Neural progenitor cell (in vitro differentiated cells): ENCODE measurements at places on chromosomes 4 and X. TPM values are rescaled to one million over a fixed set of nuclear protein-coding genes. Genes with fewer than 3 reads are reported as not detected.

DNA sequence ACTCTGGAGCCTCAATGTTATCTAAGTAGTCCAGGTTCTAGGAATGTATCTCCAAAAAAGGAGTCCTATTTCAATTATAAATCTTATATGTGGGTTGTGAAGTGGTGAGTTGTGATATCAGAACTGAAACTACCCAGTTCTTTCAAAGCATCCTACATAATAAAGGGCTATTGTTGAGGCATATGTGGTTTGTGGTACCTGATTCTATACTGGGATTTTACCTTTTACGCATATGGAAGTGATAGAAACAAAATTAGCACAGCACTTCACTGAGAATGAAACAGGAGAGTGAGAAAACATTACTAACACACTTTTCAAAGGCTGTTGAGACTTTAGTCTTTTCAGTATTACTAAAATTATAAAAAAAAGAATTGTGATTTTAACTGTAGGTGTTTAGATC is 417.7 kb upstream of the GALNT7 start:
- no peak for DNase-seq

- no peak for DNase-seq
Observed at GRCh38 chr4:86026720-86027119, 333.1 kb downstream of the MAPK10 start.

ATP1B4 gene
- not detected in 2 replicates for total RNA-seq

DNA sequence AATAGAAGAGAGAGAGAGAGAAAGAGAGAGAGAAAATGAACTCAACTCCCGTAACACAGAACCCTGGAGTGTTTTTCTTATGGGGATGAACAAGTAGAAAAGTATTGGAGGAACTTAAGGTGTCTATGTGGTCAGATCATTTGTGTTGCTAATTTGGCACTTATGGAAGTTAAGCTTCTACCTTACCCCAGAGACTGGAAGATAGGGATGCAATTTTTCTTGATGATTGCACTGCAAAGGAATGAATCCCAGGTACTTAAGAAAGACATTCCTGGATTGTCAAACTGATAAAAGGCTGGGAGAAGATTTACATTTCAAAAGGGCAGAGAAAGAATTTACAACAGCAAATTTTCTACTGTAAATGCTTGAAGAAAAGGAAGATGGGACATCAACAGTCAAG is 57.2 kb downstream of the MAP9 start:
- DNase-seq: no peak

DNA sequence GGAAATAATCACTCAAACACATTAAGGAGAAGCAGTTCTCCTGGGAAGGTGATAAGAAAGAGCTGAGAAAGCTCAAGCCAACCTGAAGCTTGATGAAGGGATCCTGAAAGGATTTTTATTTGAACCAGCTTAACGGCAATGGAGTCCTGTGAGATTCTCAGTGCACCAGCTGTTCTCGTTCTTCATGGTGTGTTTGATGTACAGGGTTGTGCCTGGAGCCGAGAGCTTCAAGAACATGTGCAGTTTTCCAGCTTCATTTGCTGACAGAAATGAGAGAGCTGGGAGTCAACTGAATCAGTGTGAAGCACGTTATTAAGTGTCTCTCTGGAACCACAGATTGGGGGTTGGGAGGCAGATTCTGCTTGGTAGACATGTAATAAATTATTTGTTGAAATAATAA is 115.7 kb downstream of the ANKRD50 start:
- no peak for DNase-seq

TRAPPC2 gene
- total RNA-seq: 24.9 and 31.6 TPM in 2 replicates

DNA sequence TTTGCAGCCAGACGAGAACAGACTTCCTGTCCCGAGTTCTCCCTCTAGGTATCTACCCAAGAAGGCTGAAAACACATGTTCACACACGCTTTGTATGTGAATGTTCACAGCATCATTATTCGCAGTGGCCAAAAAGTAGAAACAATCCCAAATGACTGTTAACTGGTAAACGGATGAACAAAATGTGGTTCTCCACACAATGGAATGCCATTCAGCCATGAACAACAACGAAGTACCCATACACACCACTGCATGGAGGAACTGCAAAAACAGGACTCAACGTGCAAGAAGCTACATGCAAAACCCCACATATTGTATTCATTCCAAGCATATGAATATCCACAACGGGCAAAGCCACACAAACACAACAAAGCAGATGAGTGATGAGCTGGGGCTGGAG is 45.0 kb downstream of the PDHA1 start:
- DNase-seq: no peak

DNA sequence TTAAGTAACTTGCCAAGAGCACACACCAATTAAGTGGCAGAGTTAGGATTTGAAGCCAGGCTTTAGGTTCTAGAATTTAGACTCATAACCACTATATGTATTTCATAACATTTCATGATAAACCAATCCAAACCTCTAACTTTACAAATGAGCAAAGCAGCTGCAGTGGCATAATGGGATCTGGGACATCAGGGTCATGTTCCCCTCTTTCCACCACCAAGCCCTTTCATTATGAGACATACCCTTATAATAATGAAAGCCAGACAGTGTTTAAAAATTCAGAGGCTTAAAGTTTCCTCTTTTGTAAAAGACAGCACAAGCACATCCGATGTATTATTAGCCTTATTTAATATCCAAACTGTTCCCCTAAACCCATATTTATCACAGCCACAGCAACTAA is 28.3 kb upstream of the AMELX start:
- DNase-seq: no peak

MAGEE2 gene
- not detected in 2 replicates for total RNA-seq

- no peak for DNase-seq
Observed at GRCh38 chr4:14783011-14783877, 219.0 kb upstream of the CPEB2 start.

DNA sequence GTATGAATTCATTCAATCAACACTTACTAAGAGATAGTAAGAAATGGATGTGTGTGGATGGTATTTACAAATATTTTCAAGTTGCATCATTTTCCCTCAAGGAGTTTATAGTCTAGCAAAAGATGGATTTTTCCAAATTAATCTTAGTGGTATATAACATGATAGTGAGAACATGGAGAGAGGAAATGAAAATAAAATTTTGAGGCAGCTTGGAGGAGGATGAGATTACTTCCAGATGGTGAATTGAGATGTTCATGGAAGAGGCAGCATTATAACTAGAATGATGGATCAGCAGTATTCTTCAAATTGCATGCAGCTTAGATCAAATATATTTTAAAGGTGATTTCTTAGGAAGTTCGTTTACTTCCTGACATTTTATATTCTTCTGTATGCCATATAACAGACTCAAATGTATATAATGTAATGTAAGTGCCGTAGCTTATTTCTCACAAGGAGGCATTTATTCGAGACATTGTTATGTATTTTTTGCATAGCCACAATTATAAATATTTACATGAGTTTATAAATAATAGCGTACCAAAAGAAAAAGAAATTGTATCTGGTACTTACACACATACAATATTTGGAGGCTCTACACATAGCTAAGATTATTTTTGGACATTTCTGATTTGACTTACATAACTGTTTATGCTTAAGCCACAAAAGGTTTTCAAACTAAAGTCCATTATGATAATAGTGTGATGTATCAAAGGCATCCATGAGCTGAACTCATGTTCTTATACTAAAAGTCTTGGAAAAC is 439.4 kb downstream of the SPRY1 start:
- DNase-seq: no peak

GRCh38 chr4:6992728-6993677 is 50.2 kb upstream of the TADA2B start:
- DNase-seq: no peak

DNA sequence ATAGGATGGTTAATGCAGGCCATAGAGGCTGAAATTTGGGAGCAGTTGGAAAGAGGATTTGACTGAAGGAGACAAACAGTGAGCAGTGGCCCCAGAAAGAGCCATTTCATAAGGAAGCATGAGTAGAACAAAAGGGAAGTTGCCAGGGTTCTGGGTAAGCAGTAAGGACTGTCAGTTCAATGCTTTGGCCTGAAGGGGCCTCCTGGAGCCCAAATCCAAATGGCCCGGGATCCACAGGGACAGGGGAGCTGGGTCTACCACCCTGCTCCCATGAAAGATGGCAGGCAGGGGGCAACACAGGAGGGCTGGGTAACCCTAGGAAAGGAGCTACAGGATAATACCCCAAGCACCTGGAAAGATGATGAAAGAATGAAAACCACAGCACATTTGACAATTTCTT is 4.1 kb upstream of the INTS6L start:
- DNase-seq: peak; percentile 4

DNA sequence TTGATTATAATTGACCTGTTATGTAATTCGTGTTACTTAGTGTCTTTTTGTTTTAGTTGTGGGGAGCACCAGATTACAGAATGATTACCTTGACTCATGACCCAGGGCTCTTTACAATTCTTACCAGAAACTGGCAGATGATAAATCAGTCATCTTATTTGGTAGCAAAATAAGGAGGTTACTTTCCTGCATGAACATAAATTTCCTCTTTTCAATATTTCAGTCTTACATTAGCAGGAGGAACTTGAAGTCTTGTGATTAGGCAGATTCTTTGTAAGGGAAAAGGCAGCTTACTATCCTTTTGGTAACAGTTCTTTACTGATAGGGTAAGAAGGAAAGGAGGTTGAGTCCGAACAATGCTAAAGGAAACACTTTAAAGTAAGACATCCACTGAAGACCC is 26.0 kb upstream of the SLC25A5 start:
- DNase-seq: no peak

DNA sequence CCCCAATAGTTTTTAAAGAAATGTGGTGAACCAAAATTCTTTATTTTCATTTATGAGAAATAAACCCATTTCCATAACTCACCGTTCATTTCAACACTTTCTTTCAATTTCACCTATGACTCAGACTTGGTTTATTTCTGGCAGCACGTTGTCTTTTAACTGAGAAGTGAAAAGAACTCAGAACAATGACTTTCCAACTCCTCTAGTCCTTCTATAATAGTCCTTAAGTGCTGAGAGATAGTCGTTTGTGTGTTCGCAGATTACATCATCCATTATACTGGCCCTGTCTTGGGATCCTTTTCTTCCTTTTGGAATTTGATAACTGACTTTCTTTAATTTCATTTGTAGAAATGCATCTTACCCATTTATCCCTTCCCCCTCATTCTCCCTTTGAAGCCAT is 113.6 kb downstream of the GLUD2 start:
- no peak for DNase-seq

DNA sequence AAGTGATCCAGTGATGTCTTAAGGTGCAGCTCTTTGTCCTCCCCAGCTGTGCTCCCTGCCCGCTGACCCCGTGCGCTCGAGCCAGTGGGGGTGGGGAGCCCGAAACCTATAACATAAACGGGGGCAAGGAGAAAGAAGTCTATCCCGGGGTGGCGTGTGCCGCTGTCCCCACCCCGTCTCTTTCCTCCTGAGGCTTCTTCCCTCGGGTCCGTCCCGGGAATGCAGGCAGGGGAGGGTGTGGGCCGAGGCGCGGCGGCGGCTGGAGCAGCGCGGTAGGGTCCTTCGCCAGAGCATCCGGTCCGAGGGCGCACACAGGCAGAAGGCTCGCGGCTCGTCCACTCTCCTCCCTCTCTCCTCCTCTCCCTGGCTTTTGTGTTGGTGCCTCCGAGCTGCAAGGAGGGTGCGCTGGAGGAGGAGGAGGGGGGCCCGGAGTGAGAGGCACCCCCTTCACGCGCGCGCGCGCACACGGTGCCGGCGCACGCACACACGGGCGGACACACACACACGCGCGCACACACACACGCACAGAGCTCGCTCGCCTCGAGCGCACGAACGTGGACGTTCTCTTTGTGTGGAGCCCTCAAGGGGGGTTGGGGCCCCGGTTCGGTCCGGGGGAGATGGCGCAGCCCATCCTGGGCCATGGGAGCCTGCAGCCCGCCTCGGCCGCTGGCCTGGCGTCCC is at the start of gene RAB33A:
Gene RAB33A (plus strand): TSS at position 517 of the 681 bp plus-strand sequence. CDS start 101 bp downstream, at position 618.
- DNase-seq: peak; percentile 56

DNA sequence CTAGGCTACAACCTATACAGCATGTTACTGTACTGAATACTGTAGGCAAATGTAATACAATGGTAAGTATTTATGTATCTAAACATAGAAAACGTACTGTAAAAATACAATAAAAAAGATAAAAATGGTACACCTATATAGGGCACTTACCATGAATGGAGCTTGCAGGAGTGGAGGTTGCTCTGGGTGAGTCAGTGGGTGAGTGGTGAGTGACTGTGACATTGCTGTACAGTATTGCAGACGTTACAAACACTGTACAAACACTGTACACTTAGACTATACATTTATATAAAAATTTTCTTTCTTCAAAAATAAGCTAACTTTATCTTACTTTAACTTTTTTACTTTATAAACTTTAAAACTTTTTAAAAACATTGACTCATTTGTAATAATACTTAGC is 190.3 kb upstream of the NR3C2 start:
- DNase-seq: no peak

DNA sequence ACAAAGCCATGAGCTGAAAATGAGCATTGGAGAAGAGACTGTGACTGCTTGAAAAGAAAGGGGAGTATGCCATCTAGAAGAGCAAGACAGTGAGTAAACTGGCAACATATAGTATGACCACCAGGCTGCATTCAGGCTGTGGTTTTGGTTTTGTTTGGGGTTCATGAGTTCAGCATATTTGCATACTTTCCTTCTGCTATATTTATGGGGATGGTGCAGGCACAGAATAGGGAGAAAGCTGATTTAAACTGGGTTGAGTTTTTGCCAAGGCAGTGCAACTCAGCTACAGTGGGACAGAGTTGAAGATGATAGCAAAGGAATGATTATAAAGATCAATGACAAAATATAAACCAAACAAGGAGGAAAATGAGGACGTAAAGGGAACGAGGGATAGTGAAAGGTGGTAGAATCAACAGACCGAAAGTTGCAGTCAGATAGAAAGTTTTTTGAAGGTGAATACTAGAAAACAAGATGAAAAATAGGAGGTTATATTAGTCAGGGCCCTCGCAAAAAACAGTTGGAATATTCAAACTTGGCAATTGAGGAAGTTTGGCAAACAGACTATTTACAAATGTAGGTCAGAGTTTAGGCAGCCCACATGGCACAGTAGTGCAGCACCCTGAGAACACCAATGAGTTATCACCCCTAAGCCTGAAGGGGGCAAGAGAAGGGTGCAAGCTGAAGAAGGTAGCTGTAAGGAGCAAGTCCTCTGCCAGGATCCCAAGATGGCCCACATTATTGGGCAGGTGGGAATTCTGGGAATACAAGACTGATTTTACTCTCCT is 114.8 kb upstream of the MAP9 start:
- DNase-seq: no peak

- peak; percentile 53 for DNase-seq
Observed at GRCh38 chr4:5824635-5825034, 68.3 kb downstream of the CRMP1 start.
